ENCODE measurements at places on chromosomes 7 and 10. TPM values are rescaled to one million over a fixed set of nuclear protein-coding genes. Genes with fewer than 3 reads are reported as not detected.

Gene AGMO
- 1.4 TPM for total RNA-seq

Gene OIT3
- total RNA-seq = 2.9 TPM

Gene FKBP14
- 30.4 TPM for total RNA-seq

Gene DCLRE1A
- 8.2 TPM for total RNA-seq

Gene OR2AE1
- total RNA-seq = not detected

Gene C10orf105
- under 0.01 TPM for total RNA-seq

Gene SFTPA1
- total RNA-seq = not detected

Gene SMO
- total RNA-seq = 28.8 TPM

Gene CPVL
- total RNA-seq = 12.6 TPM

Gene LRRC4
- total RNA-seq = 1.2 TPM

Gene ADRB1
- 0.79 TPM for total RNA-seq

Gene ARHGEF35
- total RNA-seq = 10.3 TPM
